Stimulated activated CD8-positive, alpha-beta memory T cell treated with anti-CD3 and anti-CD28 coated beads, Interleukin-12 subunit alpha, Interleukin-12 subunit beta, amount 100 ng/mL, for 1 hour (primary cell): ENCODE measurements at places on chromosomes 5 and 9.

GRCh38 chr5:61496860-61497259 is 164.8 kb downstream of the ZSWIM6 start:
- DNase-seq = no peak

DNA sequence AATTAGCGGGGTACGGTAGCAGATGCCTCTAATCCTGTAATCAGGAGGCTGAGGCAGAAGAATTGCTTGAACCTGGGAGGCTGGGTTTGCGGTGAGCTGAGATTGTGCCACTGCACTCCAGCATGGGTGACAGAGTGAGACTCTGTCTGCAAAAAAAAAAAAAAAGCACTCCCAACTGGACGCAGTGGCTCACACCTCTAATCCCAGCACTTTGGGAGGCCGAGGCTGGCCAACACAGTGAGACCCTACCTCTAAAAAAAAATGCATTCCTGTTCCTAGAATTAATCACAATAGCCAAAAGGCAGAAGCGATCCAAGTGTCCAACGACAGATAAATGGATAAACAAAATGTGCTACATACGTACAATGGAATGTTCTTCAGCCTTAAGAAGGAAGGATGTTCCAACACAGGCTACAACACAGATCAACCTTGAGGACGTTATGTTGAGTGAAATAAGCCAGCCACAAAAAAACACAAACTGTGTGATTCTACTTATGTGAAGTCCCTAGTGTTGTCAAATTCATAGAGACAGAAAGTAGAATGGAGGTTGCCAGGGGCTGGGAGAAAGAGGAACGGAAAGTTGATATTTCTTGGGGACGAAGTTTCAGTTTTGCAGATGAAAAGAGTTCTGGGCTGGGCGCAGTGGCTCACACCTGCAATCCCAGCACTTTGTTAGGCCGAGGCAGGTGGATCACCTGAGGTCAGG is 13.8 kb downstream of the FAM78A start:
- no peak for DNase-seq

DNA sequence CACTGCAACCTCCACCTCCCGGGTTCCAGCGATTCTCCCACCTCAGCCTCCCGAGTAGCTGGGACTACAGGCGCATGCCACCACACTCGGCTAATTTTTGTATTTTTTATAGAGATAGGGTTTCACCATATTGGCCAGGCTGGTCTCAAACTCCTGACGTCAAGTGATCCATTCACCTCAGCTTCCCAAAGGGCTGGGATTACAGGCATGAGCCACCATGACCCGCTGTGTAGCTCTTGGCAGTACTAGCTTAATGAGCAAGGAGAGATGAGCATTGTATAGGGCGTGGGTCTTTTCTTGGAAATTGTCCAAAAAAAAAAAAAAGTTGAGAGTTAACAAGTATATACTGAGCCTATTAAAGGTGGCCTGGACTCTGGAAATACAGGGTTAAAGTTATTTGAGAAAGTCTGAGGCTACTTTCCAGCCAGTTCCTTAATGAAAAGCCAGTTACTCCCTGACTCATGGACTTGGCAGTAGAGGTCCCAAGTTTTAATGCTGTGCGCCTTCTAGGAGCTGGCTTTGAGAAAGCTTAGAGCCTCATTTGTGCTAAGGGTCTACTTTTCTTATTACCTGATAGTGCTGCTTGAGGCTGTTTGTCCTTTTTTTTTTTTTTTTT is 4.2 kb upstream of the FGF18 start:
- DNase-seq = no peak

DNA sequence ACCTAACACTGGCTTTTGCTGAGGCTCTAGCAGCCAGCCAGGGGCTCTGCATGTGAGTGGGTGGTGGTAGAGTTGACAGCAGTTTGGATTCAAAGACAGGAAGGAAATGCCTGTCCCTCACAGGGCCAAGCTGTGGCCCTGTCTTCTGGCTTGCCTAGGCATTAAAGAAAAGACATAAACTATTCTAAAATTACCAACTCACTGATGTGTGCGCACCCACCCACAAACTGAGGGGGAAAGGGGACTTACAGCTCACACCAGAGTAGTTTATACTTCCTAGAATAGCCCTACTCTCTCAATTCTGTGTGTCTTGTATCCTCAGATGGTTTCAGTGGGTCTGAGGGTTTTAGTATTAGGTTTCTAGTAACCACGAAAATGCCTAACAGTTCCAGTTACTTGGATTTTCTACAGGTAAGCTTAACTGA is 18.3 kb upstream of the IL13 start:
- DNase-seq = no peak

DNA sequence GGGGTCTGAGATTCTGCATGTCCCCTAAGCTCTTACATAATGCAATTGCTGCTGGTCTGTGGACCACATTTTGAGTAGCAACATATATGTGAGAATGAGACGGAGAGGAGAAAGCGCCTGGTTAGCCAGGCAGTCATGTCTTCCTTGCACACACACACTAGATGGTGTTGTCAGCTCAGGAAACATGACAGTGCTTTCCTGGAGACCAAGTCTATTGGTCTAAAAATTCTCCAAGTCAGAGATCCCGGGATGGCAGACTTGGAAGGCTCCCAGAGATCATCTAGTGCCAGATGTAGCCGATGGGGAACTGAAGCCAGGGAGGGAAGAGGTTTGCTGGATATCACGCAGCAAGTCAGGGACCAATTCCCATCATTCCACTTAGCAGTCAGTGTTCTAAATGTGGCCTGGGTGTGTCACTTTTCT is 53.4 kb downstream of the GALNT12 start:
- DNase-seq = no peak

DNA sequence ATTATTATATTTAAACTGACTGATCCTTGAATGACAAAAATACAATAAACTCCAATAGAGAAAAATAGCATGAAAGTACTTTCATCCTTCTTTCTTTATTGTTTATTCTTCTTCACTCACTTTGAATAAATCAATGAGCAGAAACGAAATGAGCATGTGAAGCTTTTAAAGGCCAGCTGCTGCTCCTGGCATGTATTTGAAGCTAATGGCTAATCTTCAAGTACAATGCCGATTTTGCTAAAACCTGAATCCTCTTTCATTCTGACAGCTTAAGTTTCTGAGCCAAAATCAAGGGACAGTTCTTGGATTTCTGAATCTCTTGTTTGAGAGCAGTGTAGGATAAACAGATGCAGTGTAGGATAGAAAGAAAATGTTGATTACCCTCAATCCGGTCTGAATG is 237.3 kb downstream of the CDH10 start:
- DNase-seq = no peak

DNA sequence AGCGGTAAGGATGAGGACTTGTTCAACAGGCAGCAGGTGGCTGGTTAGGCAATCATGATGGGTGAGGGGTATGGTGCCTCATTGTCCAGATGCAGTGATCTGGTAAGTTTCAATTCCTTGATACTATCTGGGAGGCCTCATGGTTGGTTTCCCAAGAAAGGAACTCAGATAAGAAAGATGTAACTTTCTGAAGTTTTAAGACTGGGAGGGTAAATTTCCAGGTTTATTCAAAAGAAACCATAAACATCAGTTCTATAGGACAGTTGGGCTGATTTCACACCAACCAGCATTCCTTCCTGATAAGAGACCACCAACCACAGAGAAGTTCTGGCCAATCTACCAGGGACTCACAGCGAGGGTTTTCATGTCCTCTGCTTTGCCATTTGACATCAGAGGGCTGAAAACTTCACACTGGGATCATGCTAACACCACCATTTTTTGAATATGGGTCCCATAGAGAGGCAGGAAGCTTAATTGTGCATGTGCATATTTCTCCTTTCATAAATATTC is 773 bp upstream of the AGGF1 start:
- no peak for DNase-seq
